Breast epithelium (tissue), 4 donors: ENCODE measurements at places on chromosomes 2 and 18. TPM values are rescaled to one million over a fixed set of nuclear protein-coding genes. Genes with fewer than 3 reads are reported as not detected.

The CENPA gene
- 0.64 TPM for total RNA-seq

The GALNT14 gene
- total RNA-seq, result 0.16 TPM

The PKDCC gene
- 19.3 TPM for total RNA-seq

The IHH gene
- total RNA-seq, result 0.16 TPM

The ZNF804A gene
- total RNA-seq, result under 0.01 TPM

The DRC1 gene
- not detected for total RNA-seq

The ZNF521 gene
- 67.5 TPM for total RNA-seq

The RESP18 gene
- total RNA-seq, result not detected

The HNRNPA3 gene
- total RNA-seq, result 95.9 TPM

The SPP2 gene
- not detected for total RNA-seq

The HMSD gene
- not detected for total RNA-seq

DNA sequence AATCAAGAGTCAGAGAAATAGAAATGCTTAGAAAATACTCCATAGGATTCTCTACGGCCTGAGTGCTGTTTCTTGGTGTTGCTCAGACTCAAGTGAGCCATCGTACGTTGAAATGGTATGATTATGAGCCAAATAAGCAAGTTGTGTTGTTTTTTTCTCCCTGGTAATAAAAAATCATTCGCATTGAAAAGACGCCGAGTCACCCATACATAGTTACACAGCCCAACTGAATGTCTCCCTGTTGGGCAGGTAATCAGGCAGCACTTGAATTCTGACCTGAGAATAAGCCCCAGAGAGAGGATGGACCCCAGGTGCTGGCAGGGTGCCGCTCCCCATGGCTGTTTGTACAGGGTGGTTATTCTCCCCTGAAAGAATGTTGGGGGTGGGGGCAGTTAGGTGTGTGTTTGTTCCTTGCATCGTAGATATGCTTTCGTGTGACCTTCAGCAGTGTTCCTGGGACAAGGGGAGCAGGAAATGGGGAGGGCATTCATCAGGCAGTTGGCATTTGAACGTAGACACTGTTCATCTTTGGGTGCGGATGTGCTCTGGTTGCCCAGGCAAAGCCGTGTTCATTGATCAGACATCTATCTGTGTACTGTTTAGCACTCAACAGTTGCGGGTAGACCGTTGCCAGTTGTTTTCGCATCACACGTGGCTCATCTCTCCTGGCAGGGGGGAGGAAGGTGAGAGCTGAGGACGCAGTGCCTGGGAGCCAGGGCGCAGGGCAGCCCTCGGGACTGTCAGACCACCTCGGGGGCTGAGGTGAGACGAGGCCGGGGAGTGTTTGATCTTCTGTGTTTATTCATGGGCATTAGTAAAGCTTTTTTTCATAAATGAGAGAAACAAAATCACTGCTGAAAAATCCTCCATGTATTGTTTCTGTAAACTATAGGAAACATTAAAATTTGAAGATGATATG is 27.3 kb downstream of the MTCL1 start:
- H3K4me1 ChIP-seq, result no peaks in the 10 kb centered on the region
- H3K4me3 ChIP-seq, result no peak overlapping the region
- no peak overlapping the region for H3K27ac ChIP-seq
- no peaks in the 10 kb centered on the region for H3K36me3 ChIP-seq
- no peak for DNase-seq

DNA sequence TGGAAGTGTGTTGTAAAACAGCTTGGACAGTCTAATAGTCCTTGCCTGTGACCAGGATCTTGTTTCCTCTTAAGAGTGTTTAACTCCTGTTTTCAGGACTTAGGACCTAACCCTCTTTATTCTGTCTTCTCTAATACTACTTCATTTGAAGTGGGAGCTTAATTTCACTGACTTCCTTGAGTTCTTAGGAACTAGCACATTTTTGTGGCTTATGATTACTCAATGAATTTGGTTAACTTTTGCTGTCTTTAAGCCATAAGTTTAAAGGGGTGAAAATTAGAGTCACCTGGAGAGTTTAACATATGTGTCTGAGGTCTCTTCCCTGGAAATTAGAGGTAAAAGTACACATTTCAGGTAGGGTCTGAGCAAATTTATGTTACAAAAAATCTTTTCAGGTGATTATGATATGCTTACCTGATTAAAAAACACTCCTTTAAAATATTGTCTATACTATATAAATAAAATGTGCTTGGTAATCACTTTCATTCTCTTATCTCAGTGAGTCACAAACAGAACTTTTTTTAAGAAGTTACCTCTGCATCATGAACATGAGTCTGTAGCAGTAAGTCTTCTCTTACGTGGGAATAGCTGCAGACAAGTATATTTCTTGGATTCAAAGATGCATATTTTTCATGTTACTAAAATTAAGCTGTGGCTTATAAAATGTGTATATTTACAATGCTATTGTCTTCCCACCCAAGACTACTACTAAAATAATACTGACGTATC is 52.7 kb downstream of the ATP9B start:
- no peaks in the 10 kb centered on the region for H3K4me1 ChIP-seq
- no peaks in the 10 kb centered on the region for H3K36me3 ChIP-seq
- no peak overlapping the region for H3K4me3 ChIP-seq
- DNase-seq, result no peak

DNA sequence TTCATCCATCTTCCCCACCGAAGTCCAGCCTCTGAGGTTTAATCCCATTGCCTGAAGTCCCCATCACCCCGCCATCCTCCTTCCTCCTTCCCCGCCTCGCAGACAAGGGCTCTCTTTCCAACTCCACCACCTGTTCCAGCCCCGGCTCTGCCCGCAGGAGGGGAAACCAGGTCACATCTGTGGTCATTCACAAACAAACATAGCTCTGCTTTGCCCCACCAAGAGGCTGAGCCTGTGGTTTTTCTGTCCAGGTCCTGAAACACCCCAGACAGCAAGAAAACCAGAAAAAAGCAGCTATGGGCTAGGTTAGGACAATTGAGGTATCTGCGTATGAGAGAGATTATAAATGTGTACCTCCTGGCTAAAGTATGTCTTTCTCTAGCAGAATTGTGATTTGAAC is 144.7 kb downstream of the GLI2 start:
- H3K4me3 ChIP-seq, result no peak overlapping the region
- no peak for DNase-seq
- H3K36me3 ChIP-seq, result no peaks in the 10 kb centered on the region
- no peaks in the 10 kb centered on the region for H3K27me3 ChIP-seq
- no peaks in the 10 kb centered on the region for H3K4me1 ChIP-seq

GRCh38 chr18:58241877-58242276 is 197.9 kb downstream of the NEDD4L start:
- no peaks in the 10 kb centered on the region for H3K27me3 ChIP-seq
- no peak for DNase-seq
- H3K36me3 ChIP-seq, result no peaks in the 10 kb centered on the region
- no peak overlapping the region for H3K27ac ChIP-seq
- H3K4me1 ChIP-seq, result peaks cover 3% of the 10 kb centered on the region

- H3K4me3 ChIP-seq, result no peak overlapping the region
- H3K4me1 ChIP-seq, result no peaks in the 10 kb centered on the region
- no peaks in the 10 kb centered on the region for H3K36me3 ChIP-seq
- DNase-seq, result no peak
- H3K27ac ChIP-seq, result no peak overlapping the region
- H3K27me3 ChIP-seq, result no peaks in the 10 kb centered on the region
Measured at GRCh38 chr2:150307258-150307657, 180.2 kb downstream of the RND3 start.

DNA sequence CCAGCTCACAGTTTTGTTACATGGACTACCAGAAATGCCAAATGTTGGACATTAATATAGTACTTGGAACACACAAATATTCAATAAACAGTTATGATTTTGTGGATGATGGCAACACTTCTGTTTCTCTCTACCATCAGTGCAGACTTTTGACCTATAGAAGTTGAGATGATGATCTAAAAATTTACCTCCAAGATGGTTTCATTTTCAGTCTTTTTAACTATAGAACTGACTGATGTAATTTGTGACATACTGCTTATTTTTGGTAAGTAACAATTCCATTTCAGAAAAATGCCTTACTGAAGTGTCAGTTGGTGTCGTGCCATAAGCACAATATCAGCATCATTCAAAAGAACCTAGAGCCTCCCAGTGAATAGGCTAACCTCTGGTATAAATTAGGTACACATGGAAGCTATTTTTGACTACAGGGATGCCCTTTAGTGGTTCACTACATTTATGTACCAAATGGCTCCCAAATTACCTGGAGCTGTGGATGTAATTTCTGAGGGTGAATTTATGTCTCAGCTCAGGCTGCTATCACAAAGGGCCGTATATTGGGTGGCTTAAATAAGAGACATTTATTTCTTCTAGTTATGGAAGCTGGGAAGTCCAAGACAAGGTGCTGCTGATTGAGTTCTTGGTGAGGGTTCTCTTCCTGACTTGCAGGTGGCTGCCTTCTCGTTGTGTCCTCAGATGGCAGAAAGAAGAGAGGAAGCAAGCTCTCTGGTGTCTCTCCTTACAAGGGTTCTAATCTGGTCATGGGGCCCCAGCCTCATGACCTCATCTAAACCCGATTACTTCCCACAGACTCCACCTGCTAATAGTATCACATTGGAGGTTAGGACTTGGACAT is 66.5 kb downstream of the ALPK2 start:
- no peak overlapping the region for H3K27ac ChIP-seq
- no peaks in the 10 kb centered on the region for H3K4me1 ChIP-seq
- H3K4me3 ChIP-seq, result no peak overlapping the region
- no peaks in the 10 kb centered on the region for H3K36me3 ChIP-seq
- DNase-seq, result no peak
- H3K27me3 ChIP-seq, result no peaks in the 10 kb centered on the region

DNA sequence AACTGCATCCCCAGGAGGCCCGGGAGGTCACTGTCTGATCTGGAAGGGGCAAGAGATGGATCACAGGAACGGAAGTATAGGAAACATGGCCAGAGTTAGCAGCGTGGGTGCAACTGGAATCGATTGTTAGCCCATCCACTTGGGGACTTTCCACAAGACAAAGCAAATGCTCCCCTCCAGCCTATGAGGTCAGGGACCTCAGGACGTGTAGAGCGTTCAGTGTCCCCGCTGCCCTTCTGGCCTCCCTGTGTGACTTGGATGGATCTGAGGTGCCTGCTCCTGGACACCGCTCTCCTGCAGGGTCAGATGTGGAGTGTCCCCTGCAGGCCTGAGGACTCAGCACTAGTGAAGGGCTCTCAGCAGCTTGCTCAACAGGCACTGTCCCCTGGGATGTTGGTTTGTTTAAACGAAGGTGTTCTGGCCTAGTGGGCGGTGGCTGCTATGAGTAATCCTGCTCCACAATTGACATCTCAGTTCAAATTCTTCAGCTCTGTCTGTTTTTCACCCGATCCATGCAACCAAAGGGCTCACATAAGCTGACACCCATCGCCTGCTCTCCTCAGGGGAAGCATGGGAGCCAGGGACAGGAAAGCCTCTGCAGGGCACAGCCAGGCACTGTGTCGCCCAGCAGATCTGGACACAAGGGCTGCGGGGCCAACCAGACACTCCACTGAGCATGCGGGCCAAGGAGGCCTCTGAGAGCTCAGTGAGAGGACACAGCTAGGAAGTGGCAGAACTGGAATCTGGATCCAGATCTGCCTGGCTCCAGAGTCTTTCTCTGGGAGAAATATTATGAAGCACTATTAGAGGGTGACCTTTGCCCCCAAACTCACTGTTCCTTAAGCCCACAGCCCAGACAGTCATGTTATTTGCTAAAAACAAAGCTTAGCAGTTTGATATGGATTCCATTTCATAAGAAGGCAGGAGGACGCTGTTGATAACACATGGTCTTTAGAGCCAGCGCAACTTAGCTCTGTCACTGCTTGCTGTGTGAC is 78.5 kb downstream of the RHOB start:
- H3K27me3 ChIP-seq, result no peaks in the 10 kb centered on the region
- peak overlapping the region; percentile 11 for H3K4me3 ChIP-seq
- H3K4me1 ChIP-seq, result peaks cover 7% of the 10 kb centered on the region
- H3K36me3 ChIP-seq, result no peaks in the 10 kb centered on the region

- DNase-seq, result no peak
- H3K27me3 ChIP-seq, result no peaks in the 10 kb centered on the region
- no peak overlapping the region for H3K27ac ChIP-seq
- H3K36me3 ChIP-seq, result no peaks in the 10 kb centered on the region
- no peak overlapping the region for H3K4me3 ChIP-seq
- H3K4me1 ChIP-seq, result no peaks in the 10 kb centered on the region
Measured at GRCh38 chr2:47518497-47519146, 115.7 kb downstream of the MSH2 start.

DNA sequence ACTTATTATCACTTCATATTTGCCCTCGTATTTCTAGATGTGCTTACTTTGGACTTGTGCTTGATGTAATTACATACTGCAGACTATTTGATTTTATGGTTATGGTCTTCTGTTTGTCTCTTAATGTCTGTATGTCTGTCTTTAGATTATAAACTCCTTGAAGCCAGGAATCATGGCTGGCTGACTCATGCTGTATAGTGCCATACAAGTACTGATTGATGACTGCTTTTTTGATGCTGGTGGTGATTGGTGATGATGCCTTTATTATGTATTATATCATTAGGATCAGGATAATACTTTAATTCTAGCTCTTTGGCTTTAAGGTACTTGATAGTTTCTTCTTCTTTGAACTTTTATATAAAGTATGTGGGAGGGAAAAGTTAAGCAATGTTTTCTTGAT is 17.3 kb downstream of the SMCHD1 start:
- no peak overlapping the region for H3K27ac ChIP-seq
- no peak for DNase-seq
- H3K4me1 ChIP-seq, result no peaks in the 10 kb centered on the region
- no peaks in the 10 kb centered on the region for H3K27me3 ChIP-seq
- peaks cover 4% of the 10 kb centered on the region for H3K36me3 ChIP-seq
- H3K4me3 ChIP-seq, result no peak overlapping the region

- H3K27me3 ChIP-seq, result no peaks in the 10 kb centered on the region
- DNase-seq, result no peak
- no peak overlapping the region for H3K27ac ChIP-seq
- H3K4me3 ChIP-seq, result no peak overlapping the region
- no peaks in the 10 kb centered on the region for H3K4me1 ChIP-seq
- no peaks in the 10 kb centered on the region for H3K36me3 ChIP-seq
Measured at GRCh38 chr2:74719066-74719465, 65.0 kb downstream of the SEMA4F start.

- DNase-seq, result no peak
- H3K4me3 ChIP-seq, result no peak overlapping the region
- no peaks in the 10 kb centered on the region for H3K27me3 ChIP-seq
- peaks cover 8% of the 10 kb centered on the region for H3K4me1 ChIP-seq
- no peaks in the 10 kb centered on the region for H3K36me3 ChIP-seq
Measured at GRCh38 chr2:62150597-62151305, 45.2 kb upstream of the B3GNT2 start.

DNA sequence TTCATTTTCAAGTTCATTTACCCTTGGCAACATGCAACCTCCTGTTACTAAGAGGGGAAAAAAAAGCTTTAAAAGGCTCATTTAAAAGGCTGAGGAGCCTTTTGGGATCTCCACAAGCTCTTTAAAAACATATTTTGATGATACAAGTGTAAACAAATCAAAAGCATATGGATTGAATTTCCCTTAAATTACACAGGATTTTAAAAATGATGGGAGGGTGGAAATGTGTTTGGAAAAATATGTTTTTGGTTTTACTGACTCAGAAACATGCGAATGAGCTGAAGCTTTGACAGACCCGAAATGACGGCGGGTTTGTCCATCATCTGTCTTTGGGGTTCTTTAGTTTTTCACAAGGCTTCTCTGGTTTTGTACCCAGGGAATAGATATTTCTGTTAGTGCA is 180.6 kb upstream of the CCDC68 start:
- no peaks in the 10 kb centered on the region for H3K36me3 ChIP-seq
- no peak overlapping the region for H3K27ac ChIP-seq
- no peaks in the 10 kb centered on the region for H3K27me3 ChIP-seq
- no peak for DNase-seq

- H3K4me3 ChIP-seq, result no peak overlapping the region
- no peaks in the 10 kb centered on the region for H3K4me1 ChIP-seq
Measured at GRCh38 chr18:59070181-59070912, 69.3 kb upstream of the SEC11C start.
